ENCODE measurements at places on chromosomes 3 and 15. TPM values are rescaled to one million over a fixed set of nuclear protein-coding genes. Genes with fewer than 3 reads are reported as not detected.

Gene CLASP2
- polyA plus RNA-seq = 12.5 TPM

GRCh38 chr3:146838221-146838620 is 233.1 kb upstream of the PLSCR5 start:
- H3K4me1 ChIP-seq = no peaks in the 10 kb centered on the region
- H3K36me3 ChIP-seq = no peaks in the 10 kb centered on the region
- H3K27me3 ChIP-seq = no peaks in the 10 kb centered on the region
- no peak overlapping the region for H3K4me3 ChIP-seq
- no peak overlapping the region for H3K27ac ChIP-seq

DNA sequence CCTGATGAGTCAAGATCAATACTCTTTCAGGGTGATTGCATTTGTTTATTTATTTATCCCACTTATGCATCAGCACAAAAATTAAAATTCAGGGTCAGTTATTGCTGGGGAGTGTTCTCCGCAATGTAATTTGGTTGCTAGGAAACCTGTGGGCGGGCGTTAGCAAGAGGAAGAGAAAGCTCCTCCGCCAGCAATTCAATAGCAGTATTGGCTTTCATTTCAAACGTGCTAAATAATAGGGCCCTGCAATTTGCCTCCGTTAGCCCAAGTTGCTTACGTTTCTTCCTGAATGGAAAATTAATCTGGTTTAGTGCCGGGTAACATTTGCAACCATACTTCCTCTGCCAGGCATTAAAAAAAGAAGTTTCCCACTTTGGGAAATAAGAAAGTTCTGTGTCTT is 35.5 kb upstream of the PLCL2 start:
- no peaks in the 10 kb centered on the region for H3K36me3 ChIP-seq
- no peaks in the 10 kb centered on the region for H3K27me3 ChIP-seq

Gene GLCE
- 16.7 TPM for polyA plus RNA-seq

DNA sequence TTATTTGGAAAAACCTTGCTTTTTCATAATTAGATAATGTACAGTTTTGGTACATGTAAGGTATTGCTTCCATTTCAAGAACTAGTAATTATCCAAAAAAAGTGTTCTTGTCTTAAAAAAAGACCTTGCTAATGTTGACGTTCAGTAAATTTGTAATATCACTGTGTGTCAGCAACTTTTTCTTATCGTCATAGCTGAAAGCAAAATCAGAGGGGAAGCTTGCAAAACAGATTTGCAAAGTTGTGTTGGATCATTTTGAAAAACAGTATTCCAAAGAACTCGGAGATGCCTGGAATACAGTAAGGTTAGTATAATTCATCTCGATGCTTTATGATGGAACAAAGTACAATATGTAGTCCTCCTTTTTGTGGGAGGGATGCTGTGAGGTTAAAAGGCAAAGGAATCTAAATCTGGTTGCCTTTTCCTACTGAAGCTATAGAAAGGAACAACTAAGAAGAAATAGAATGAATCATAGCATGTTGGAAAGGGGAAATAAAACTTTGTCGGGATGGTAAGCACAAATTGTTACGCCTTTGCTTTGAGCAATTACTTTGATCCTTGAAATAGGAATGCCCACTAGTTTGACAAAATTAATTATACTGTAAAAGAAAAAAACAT is 1.5 kb downstream of the NSUN3 start:
- no peak for DNase-seq
- H3K36me3 ChIP-seq = no peaks in the 10 kb centered on the region
- peak overlapping the region; percentile 89 for H3K27ac ChIP-seq
- peaks cover 25% of the 10 kb centered on the region for H3K4me1 ChIP-seq

Gene LMAN1L
- not detected for polyA plus RNA-seq

DNA sequence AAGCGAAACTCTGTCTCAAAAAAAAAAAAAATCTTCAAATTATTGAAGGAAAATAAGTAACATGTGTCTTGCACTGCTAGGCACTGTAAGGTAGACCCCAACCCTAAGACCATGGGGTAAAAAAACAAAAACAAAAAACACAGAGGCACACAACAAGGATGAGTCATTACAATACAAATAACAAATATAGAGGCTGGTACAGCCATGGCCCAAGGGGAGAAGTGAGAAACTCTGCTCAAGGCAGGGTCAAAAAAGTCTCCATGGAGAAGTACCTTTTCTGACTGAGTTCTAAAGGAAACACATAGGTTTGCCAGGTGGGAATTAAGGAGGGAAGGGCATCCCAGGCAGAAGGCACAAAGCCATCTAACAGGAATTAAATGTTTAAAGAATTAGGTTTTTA is 54.5 kb downstream of the TOP2B start:
- no peak overlapping the region for H3K27ac ChIP-seq
- DNase-seq = no peak
- peaks cover 41% of the 10 kb centered on the region for H3K36me3 ChIP-seq
- no peaks in the 10 kb centered on the region for H3K27me3 ChIP-seq

GRCh38 chr3:197801891-197802778 is 11.1 kb downstream of the LRCH3 start:
- no peaks in the 10 kb centered on the region for H3K4me1 ChIP-seq
- no peaks in the 10 kb centered on the region for H3K27me3 ChIP-seq
- no peak overlapping the region for H3K27ac ChIP-seq
- DNase-seq = no peak

GRCh38 chr3:18288243-18288642 is 136.9 kb downstream of the SATB1 start:
- no peaks in the 10 kb centered on the region for H3K4me1 ChIP-seq
- H3K4me3 ChIP-seq = no peak overlapping the region
- H3K36me3 ChIP-seq = no peaks in the 10 kb centered on the region
- no peak overlapping the region for H3K27ac ChIP-seq
- DNase-seq = no peak

DNA sequence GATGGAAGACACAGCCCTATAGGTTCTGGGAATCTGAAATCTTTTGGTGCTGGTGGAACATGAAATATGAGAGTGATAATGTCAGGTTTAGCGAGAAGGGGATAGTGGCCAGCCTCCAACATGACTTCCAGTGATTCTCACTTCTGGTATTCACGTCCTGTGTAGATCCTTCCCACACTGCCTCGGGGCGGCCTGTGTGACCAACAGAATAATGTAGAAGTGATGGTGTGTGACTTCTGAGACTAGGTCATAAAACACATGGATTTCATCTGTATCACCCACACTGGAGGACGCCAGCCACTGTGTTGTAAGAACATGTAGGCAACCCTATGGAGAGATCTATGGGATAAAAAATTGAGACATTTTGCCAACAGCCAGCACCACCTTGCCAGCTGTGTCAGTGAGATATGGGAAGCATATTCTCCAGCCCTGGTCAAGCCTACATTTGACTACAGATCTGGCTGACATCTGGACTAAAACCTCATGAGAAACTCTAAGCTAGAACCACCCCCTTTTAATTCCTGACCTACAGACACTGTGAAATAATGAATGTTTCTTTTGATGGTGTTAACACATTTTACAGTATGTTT is 25.5 kb upstream of the NUDT16 start:
- no peaks in the 10 kb centered on the region for H3K36me3 ChIP-seq
- no peaks in the 10 kb centered on the region for H3K4me1 ChIP-seq
- no peak overlapping the region for H3K27ac ChIP-seq
- no peak overlapping the region for H3K4me3 ChIP-seq

- H3K36me3 ChIP-seq = no peaks in the 10 kb centered on the region
- DNase-seq = no peak
- H3K4me3 ChIP-seq = no peak overlapping the region
- peaks cover 32% of the 10 kb centered on the region for H3K4me1 ChIP-seq
- no peaks in the 10 kb centered on the region for H3K27me3 ChIP-seq
Measured at GRCh38 chr3:40876496-40876895, 322.8 kb upstream of the CTNNB1 start.

Gene XYLB
- 4.9 TPM for polyA plus RNA-seq

Gene MRAS
- 7.2 TPM for polyA plus RNA-seq

DNA sequence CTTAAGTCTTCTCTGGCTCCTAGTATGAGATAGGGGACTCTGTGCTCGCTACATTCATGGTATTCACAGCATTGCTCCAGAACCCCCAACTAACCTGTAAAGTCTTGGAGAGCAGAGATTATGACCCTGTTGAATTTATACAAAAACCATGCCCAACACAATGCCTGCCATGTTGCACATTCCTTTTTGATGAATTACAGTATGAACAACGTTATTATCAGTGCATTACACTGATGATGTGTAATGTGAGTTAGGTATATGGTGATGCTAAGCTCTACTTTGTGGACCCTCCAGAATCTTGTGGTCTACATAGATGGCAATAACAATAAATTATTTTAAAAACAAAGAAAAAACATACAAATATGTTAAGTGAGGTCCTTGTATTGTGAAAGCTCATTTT is 64.3 kb downstream of the EOMES start:
- DNase-seq = no peak
- no peaks in the 10 kb centered on the region for H3K4me1 ChIP-seq
- no peak overlapping the region for H3K4me3 ChIP-seq
- no peaks in the 10 kb centered on the region for H3K36me3 ChIP-seq
- H3K27ac ChIP-seq = no peak overlapping the region

GRCh38 chr3:13513051-13513912 is 33.2 kb downstream of the HDAC11 start:
- peak overlapping the region; percentile 6 for H3K27ac ChIP-seq
- H3K27me3 ChIP-seq = no peaks in the 10 kb centered on the region
- no peaks in the 10 kb centered on the region for H3K36me3 ChIP-seq
- peaks cover 3% of the 10 kb centered on the region for H3K4me1 ChIP-seq
- H3K4me3 ChIP-seq = no peak overlapping the region

- H3K27me3 ChIP-seq = no peaks in the 10 kb centered on the region
- no peak for DNase-seq
- H3K4me1 ChIP-seq = peaks cover 10% of the 10 kb centered on the region
Measured at GRCh38 chr3:58129041-58129770, 81.6 kb downstream of the DNASE1L3 start.

DNA sequence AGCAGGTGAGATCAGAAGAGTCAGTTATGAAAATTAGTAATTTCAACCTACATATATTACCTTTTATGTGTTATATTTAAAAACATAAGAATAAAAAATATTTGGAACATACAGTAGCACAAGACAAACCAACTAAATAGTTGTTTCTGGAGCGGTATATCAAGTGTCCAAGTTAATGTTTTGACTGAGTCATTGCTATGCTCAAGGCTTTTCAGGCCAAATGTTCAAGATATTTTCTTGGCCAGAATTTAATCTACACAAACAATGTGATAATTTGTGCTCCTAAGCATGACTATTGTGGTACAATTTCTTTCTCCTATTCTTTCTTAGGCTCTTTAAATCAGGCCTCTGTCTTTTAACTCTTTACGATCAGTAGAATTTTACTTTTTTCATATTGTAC is 412.4 kb downstream of the RAP2B start:
- H3K4me3 ChIP-seq = no peak overlapping the region
- H3K27ac ChIP-seq = no peak overlapping the region

DNA sequence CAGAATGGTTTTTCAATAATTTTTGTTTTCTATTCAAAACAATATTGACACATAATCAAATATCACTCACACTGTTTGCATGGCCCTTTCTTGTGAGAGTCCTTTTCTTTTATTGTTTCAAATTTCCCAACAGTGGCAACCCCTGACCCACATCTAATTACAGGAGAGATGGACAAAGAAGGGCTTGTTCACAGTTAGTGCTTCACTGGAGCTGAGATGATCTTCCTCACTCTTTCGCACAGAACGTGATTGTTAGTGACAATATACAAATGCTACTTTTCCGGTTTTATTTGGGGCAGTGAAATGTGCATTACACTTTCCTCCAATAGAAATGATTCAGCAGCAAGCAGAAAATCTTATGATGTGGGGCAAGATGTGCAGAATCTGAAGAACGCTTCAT is 38.6 kb upstream of the TTC14 start:
- no peak overlapping the region for H3K27ac ChIP-seq
- no peaks in the 10 kb centered on the region for H3K4me1 ChIP-seq
- no peak overlapping the region for H3K4me3 ChIP-seq
- DNase-seq = no peak
- H3K36me3 ChIP-seq = no peaks in the 10 kb centered on the region
- no peaks in the 10 kb centered on the region for H3K27me3 ChIP-seq

Data from sigmoid colon (tissue), 7 donors.